ENCODE measurements at places on chromosomes 3 and 15.

DNA sequence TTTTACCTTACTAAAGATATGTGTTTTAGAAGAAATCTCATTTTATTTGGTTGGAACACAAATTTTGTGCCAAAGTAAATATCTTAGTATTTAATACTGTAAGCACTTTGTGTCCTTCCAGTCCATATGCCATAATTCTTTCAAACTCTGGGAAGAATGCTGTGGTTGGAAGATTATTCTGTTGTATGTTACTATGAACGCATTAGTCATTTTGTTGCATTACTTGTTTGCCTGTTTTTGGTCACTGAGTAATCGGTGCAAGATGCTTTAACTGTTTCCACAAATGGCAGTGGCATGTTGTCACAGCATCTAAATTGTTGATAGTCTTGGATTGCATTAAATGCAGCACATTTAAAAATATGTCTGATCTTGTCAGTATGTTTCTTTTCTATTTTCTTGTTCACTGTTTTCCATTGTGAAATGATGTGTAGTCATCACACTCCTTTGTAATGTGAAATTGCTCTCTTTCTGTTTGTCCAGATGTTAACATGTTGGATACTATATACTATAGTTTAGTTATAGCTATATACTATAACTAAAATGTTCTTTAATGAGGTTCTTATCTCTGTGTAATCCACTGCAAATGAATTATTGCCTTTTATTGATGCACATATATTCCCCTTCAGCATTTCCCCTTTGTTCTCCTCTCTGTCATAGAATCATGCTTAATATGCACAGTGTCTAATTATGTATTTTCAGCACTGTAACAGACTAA, 89.9 kb upstream of the FLNB start:
- no peak for DNase-seq

GRCh38 chr3:126546013-126546412, 12.7 kb downstream of the C3orf22 start:
- no peak for DNase-seq

DNA sequence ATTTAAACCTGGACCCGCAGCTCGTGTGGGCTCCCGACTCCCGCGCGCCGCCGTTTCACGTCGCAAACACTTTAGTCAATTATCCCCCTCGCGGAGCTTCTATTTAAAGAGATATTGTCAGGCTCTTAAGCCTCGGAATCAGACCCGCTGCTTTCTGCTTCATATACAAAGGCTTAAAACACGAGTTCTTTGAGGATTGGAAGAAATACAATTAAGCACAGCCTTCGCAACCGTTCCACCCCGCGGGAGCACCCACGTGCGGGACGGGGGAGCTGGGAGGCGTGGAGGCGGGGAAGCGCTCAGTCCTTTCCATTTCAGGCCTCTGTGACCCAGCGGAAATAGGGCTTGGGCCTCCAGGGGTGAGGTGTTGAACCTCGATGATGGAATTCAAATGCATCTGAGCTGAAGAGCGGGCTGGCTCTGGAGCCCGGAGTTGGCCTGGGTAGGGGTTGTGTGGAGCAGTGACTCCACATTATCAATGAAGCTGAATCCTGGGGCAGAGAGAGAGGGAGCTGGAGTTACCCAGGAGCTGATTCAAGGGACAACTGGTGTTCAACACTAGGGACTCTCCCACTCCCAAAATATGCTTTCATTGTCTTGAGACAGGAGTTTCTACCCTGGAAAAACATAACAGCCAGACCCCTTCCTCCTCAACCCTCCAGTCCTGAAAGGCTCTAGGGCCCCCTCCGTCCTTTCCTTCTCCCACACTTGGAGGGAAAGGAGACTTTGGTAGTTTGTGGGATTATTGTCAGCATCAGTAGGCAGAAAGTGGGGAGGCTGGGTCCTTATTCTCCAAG, 2.4 kb downstream of the ANKRD63 start:
- DNase-seq, result no peak

DNA sequence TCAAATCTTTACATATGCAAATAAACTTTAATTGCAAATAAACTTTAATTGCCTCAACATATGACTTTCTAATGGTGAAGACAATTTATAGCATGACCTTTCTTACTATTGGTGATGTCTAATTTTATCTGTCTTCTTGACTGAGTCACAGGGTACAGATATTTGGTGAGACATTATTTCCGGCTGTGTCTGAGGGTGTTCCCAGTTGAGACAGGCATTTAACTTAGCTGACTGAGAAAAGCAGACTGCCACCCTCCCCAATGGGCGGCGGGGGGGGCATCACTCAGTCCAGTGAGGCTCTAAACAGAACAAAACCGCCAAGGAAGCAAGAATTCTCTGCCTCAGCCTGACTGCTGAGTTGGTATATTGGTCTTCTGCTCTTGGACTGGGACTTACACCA, 160.0 kb downstream of the TBL1XR1 start:
- no peak for DNase-seq

GRCh38 chr3:184380185-184380626, 352 bp downstream of the CHRD start:
- no peak for DNase-seq
